Endothelial cell of umbilical vein (primary cell): ENCODE measurements at places on chromosomes 5 and 9. TPM values are rescaled to one million over a fixed set of nuclear protein-coding genes. Genes with fewer than 3 reads are reported as not detected.

FRMPD1 gene
- total RNA-seq: not detected in 2 replicates

TEX48 gene
- not detected in 2 replicates for total RNA-seq

ZNF454 gene
- 0.55 TPM in 1 of 2 replicates, not detected in the other for total RNA-seq

KIF12 gene
- 0.51 and 0.97 TPM in 2 replicates for total RNA-seq

ZDHHC12 gene
- 28.8 and 31.1 TPM in 2 replicates for total RNA-seq

DNA sequence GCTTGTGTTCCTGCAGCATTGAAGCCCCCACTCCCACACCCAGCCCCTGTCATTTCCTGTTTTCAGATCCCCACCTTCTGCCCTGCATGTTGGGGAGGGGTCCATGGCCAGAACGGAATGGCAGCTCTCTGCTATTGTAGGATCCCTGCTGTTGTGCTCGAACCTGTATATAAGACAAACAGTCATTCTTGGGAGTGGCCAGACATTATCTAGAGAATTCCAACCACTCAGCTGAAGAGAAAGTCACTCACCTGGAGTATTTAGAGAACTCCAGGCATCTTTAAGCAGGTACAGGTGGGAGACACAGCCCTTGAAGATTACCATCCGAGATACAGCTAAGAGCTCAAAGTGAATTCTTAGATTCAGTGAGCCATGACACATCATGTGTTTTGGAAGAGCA is 96.1 kb downstream of the C9orf152 start:
- no peak for DNase-seq

- no peak for DNase-seq
Observed at GRCh38 chr5:179974246-179974945, 66.7 kb upstream of the TBC1D9B start.

DNA sequence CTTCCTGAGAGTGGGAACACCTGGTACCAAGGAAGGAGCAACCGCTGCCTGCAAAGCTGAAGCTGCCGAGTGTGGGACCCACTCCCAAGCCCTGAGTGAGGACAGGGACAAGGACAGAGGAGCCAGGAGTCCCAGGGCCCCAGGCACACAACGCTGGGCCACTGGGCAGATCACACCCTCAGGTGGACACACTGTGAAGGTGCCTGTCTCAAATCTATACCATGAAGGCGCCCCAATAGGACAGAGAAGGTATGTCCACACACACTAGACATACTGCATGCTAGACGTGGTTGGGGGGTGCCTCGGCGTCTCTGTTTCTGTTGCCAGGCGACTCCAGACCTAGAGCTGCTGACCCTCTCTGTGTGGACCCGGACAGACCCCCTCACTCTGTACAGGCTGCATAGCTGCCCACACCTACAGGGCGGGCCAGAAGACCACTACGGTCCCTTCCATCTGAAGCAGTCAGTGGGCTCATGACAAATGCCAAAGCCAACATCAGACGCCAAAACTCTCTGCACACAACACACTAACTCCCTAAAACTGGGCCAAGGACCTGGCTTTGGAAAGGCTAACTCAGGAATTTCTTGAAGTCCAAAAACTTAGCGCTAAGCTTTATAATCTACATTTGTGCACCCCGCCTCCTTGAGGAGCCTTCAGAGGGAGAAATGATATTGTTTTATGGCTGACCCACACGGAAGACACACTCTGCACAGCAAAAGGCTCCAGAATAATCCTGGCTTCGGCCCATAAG is 60.7 kb downstream of the ROR2 start:
- DNase-seq: no peak

DNA sequence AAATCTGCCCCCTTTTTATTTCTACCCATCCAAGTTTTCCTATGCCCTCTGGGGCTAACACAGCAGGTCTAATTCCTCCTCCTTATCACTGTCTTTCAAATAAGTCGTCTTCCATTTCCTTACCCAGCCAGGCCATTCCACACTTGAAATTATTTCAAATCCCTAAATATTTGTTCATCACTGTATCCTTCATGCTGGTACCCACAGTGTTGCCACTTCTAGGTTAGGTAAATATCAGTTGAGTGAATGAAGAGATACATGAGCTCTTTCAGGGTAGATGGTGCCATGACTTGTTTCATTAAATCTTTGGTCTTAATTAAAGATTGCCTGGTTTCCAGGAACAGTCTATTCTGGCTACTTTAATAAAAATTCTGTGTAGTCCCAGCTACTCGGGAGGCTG is 35.6 kb upstream of the ADRA1B start:
- no peak for DNase-seq

GRCh38 chr9:93059011-93059714 is 662 bp downstream of the SUSD3 start:
- no peak for DNase-seq

GRCh38 chr5:54760182-54760935 is 225.0 kb downstream of the ESM1 start:
- no peak for DNase-seq

GRCh38 chr5:177446200-177447065 is at the start of gene PRR7:
TSS of gene PRR7 (plus strand) at chr5:177446814. CDS start at chr5:177455068, 8,254 bp downstream.
- DNase-seq: peak; percentile 56

GRCh38 chr5:81542242-81542641 is 148.3 kb upstream of the ACOT12 start:
- DNase-seq: no peak

GRCh38 chr5:56656846-56657726 is 158.3 kb upstream of the MAP3K1 start:
- no peak for DNase-seq

- no peak for DNase-seq
Observed at GRCh38 chr5:32110111-32110696, 63.9 kb downstream of the GOLPH3 start.

DNA sequence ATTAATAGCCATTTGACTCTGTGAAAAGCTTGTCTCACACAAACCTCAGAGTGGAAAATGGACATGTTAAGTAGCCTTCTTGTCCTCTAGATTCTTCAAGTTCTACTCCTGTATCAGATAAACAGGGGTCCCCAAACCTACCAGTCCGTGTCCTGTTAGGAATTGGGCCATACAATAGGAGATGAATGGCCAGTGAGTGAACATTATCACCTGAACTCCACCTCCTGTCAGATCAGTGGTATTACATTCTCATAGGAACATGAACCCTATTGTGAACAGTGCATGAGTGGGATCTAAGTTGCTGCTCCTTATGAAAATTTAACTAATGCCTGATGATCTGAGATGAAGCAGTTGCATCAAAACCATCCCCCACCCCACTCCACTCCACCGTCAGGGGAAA is 136.3 kb downstream of the TMEM232 start:
- peak; percentile 9 for DNase-seq

DNA sequence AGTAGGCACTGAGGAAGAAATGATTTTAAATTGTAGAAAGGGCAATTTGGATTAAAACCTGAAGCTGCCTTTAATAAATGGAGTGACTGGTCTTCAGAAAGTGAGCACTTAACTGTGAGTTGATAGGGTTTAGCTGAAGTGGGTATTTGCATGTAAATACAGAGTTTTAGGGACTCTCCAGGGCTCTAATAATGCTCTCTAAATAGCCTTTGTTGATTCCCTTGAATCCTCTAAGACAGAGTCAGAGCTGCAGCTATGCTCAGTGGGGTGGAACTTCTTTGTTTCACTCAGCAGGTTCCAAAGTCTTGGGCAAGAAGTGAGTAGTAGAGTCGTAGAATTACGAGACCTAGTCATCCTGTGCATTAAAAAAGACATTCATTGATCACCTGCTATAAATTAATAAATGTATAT is 21.4 kb downstream of the GLRA1 start:
- no peak for DNase-seq

DNA sequence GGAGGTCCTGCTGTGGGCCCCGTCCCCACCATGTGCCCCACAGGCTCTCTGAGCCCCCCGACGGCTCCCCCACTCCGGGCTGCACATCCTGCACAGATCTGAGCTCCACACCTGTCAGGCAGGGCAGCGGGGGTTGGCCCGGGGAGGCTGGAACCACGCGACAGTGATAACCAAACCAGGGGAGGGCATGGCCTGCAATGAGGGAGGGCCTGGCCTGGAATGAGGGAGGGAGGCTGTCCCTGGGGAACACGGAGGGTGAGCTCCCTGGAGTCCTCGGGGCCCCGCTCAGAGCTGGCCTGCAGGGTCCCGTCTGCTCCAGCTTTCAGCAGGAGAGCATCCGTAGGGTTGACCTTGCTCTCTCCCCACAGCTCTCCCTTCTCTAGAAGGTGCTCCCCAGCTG is 30.5 kb downstream of the SLC9A3 start:
- no peak for DNase-seq

DNA sequence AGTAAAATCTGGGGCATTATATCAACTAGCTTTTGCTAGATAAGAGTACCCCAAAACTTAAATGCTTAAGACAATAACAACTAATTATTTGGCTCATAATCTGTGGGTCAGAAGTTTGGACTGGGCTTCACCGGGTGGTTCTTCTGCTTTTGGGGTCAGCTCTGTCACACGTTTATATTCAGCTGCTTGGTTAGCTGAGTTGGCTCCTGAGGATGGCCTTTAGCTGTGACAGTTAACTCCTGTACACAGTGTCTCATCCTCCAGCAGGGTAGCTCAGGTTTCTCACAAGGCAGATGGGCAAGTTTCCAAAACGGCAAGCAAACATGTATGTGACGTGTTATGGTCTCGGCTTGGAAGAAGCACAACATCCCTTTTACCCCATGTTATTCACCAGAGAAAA is 488.2 kb downstream of the TLE4 start:
- no peak for DNase-seq
